ENCODE measurements at places on chromosomes 2 and 18. TPM values are rescaled to one million over a fixed set of nuclear protein-coding genes. Genes with fewer than 3 reads are reported as not detected.

The WDR43 gene
- 84.4 TPM for total RNA-seq

The DSC3 gene
- 9.8 TPM for total RNA-seq

The USP14 gene
- 73.2 TPM for total RNA-seq

The EPHA4 gene
- total RNA-seq, result 2.8 TPM

The C2orf92 gene
- 8.4 TPM for total RNA-seq

DNA sequence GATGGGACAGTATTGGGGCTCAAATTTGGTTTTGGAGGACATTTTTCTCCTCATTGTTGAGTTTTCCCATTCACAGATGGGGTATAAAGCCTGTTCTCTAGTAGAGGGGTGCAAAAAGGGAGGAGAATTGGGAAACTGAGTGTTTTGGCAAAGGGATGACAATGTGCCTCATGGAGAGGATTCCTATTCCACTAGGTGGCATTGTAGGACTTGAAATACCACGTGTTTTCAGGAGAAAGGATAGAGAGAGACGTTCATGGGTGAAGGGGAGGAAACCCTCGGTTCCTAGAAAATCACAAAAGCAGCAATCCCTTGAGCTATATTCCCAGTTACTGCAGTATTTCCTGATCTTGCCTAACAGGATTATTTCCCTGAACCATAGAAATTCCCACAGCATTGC is 113.7 kb upstream of the SRD5A2 start:
- no peak for DNase-seq

- DNase-seq, result no peak
Measured at GRCh38 chr18:40866968-40867367, 1088.1 kb upstream of the PIK3C3 start.

GRCh38 chr2:97737421-97738178 is 24.2 kb downstream of the ZAP70 start:
- no peak for DNase-seq

- no peak for DNase-seq
Measured at GRCh38 chr18:43882358-43883055, 605.2 kb upstream of the SYT4 start.

DNA sequence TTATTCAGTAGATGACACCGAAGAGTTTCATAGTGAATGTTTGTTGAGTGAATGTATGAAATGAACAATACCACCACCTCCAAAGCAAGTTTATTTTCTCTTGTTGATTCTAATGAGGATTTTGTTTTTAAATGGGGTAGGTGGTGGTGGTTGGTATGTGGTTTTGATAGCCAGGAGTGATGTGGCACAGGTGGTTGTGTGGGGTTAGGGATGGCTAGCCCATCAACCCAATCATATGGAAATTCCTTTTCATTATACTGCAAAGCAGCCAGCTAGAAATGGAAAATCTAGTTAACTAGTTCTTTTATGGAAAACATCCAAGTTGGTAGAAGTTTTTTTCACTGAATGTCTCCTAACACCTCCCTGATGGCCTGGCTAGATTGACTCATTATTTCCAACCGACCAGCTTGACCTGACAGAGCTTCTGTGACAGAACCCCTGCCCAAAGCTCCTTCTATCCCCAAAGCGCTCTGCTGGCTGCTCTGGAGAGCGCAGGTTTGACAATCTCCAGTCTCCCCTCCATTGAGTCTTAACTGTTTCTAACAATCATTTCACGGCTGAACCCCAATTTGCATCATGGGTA is 376.9 kb downstream of the MTX2 start:
- no peak for DNase-seq

DNA sequence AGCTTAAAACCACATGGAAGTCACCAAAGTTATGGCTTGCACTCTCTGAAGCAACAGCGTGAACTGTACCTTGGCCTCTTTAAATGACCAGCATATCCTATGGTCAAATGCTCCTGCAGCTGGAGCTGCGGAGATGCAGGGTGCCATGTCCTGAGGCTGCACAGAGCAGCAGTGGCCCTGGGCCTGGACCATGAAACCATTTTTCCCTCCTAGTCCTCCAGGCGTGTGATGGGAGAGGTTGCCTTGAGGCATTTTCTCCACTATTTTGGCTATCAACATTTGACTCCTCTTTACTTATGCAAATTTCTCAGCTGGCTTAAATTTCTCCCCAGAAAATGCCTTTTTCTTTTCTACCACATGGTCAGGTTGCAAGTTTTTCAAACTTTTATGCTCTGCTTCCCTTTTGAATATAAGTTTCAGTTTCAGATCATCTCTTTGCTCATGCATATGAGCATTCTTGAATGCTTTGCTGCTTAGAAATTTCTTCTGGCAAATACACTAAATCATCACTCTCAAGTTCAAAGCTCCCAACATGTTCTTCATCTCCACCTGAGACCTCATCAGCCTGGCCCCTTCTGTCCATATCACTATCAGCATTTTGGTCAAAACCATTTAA is 82.9 kb upstream of the TMEFF2 start:
- DNase-seq, result no peak

GRCh38 chr2:165837122-165837521 is 43.1 kb upstream of the GALNT3 start:
- no peak for DNase-seq

DNA sequence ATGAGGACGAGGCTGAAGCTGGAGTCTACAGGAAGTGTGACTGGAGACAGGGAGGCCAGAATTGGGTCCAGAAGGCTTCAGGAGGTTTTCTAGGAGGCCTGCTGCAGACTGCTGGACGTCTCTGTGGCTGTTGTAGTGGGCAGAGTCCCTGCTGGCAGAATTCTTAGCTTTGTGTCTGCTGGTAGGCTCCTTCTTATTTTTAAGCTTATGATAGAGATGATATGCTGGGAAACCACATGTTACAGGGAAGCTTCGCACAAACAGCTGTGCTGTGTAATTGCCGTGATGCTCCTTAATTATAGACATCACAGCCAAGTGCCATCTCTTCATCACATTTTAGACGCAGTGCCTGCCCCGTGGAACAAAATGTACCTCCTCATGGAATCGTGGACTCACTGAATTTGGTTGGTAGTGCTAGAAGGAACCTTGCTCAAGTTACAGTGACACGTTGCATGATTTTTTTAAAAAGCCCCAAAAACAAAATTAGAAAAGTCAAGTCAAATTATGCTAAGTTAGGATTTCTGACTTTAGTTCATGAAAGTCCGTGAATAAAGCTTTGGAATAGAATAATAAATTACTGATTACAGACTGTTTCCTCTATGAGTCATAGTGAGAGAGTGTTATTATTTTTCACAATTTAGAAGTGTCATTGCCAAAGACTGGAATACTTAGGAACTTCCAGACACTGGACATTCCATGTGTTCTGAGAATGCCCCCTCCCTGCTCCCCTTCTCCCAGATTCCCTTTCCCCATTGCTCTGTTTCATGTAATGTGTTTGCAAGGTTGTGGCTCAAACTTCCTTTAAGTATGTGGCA is 144.1 kb downstream of the FHOD3 start:
- DNase-seq, result no peak

GRCh38 chr18:79361766-79362522 is 33.8 kb upstream of the NFATC1 start:
- no peak for DNase-seq

DNA sequence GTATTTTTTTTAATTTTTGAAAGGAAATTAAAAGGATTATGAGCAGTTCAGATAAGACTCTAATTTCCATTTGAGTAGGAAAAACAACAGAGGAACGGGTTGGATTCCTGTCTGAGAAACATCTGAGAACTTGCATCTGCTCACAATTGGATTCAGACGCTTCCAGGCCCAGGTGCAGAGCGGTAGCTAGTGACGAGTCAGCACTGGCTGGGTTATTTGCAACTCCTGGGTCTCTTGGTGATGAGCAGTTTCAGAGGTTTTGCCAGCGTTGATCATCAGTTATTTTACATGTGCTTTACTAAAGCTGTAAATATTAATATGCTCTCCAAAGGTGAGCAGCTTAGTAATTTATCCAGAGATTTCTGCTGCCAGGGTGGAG is 39.1 kb upstream of the B3GNT7 start:
- no peak for DNase-seq

DNA sequence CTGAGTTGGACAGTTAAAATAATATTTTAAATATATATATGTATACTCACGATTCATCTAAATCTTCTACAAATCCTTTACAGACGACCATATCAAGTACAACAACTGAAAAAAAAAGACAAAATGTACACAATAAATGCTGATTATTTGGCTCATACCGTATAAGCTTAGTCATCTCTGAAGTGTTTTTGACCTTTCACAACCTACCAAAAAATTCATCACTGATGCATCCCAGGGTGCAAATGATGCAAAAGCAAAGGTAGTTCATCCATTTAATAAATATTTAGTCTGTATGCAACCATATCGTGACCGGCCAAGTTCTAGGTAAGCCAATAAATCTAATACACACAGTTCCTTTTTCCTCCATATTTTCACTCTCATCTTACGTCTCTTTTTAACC is 1.1 kb downstream of the TMX3 start:
- DNase-seq, result no peak

GRCh38 chr2:136135921-136136906 is 18.3 kb upstream of the CXCR4 start:
- DNase-seq, result no peak

- DNase-seq, result no peak
Measured at GRCh38 chr2:83006961-83007360, 1452.1 kb downstream of the SUCLG1 start.

GRCh38 chr18:45046228-45046627 is 365.5 kb downstream of the SETBP1 start:
- no peak for DNase-seq

DNA sequence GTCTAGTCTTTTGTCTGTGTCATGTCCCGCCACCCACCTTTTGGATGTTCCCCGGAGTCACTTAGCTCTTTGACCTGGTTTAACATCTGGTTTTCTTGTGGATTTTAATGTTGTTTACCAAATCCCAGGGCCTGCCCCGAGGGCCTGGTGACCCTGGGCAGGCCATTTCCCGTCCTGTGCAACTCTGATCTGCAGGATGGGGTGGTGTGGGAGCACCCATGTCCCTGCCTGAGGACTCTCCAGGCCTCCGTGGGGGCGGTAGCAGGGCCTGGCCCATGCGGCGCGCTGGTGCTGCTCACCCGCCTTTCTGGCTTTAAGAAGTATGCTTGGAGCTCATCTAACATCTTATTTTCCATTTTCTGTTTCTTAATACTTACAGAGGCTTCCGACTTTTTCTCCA is 10.7 kb downstream of the RAMP1 start:
- no peak for DNase-seq

- no peak for DNase-seq
Measured at GRCh38 chr2:39855856-39856255, 76.8 kb upstream of the THUMPD2 start.
